ENCODE measurements at places on chromosomes 3 and 15.

DNA sequence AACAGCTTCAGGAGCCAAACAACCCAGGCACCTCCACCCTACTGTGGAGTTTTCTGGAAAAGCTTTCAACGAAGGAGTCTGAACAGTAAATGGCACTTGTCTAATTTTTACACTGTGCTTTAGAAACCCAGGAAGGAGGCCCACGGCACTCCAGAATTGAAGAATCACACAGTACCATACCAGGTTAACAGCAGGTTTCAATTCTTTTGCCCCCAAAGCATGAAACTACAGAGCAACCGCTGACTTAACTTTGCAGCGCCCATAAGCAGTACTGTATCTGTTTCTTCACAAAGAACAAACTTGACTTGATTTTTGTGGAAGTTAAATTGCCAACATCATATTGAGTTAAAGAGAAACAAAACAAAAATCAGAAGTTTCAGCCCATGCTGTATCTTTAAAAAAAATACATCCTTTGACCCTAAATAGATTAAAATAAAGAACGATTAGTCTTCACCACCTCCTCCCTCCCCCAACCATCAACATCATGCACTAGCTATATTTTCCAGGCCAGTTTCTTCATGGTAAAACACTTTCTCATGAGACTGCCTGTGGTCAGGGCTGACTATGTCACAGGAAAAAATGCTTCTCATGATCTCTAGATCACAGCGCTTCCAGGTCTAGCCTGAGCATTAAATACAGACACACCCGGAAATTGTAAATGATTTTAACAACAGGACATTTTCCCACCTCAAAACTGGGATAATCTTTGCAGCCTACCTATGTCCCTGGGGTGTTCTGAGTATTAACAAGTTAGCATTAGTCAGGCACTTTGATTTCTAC, 456.3 kb downstream of the FOXP1 start:
- DNase-seq: no peak

DNA sequence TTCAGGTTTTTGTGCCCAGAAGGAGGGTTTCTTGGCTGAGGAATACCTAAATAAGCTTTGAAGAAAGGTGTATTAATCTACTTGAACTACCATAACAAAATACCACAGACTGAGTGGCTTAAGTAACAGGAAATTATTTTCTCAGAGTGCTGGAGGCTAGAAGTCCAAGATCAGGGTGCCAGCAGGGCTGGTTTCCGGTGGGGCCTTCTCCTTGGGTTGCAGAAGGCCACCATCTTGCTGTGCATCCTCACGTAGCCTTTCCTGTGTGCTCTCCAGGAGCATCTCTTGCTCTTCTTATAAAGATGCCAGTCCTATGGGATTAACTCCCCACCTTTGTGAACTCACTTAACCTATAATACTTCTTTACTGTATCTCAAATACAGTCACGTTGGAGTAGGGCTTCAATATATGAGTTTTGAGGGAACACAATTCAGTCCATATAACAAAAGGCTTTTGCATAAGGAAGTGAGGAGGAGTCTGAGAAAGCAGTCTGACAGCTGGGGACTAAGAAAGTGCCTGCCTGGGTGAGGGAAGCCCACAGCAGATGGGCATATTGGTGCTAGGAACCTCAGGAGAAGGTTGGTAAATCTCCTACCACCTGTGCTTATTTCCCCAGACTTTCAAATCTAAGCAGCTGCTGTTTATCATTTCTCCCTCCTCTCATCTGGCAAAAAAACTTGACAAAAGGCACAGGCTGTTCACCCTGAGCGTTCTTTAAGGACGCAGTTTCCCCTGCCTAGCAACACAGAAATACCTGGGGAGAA, 89.6 kb upstream of the CBLB start:
- no peak for DNase-seq

GRCh38 chr3:182909318-182910040, 70.9 kb downstream of the DCUN1D1 start:
- no peak for DNase-seq

GRCh38 chr3:58141766-58142345, 68.9 kb downstream of the DNASE1L3 start:
- DNase-seq: no peak

DNA sequence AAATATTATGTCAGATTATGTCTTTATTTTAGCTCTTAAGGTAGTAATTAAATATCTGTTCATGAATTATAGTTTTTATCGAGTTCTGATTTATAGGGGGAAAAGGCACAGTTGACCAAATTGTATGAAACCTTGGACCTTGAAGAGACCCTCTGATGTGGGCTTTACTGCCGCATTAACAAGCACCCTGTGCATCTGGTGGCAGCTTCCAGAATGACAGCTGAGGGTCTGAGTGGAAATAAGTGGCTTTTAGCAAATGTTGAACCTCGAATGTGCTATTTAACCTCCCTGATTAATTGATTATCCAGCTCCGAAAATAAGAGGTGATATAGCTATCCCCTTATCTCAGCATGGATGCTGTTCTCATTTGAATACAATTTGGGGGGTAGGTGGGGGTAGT, 87.0 kb downstream of the TMEM108 start:
- DNase-seq: no peak

DNA sequence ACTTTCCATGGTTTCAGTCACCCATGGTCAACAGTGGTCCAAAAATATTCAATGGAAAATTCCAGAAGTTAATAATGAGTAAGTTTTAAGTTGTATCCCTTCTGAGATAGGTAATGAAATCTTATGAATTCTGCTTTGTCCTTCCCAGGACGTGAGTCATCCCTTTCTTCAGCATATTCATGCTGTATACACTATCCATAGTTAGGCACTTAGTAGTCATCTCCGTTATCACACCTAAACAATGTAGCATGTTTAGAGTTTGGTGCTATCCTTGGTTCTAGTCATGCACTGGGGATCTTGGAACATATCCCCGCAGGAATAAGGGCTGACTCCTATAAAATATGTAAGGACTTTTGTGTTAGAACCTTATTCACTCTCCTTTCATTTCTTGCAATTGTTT, 153.2 kb downstream of the UNC13C start:
- no peak for DNase-seq

- DNase-seq: no peak
Observed at GRCh38 chr15:62649793-62650420, 392.6 kb upstream of the TPM1 start.

DNA sequence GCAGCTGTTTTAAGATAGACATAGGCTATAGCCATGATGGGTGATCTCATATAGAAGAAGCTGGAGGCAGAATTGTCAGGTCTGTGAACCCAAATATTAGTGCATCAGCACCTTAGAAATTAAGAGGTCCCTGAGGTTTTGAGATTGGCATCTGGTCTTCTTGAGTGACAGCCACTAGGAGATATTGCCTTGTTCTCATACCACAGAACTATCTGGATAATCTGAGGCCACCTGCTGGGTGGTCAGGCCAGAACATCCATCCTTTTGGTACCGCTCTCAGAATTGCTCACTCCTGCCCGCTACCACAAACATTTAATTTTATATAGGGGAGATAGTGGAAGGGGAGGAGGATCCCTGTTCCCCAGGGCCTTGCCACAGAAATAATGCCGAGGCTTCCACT, 210.6 kb upstream of the ZPLD1 start:
- no peak for DNase-seq

GRCh38 chr15:83565553-83566159, 88.3 kb upstream of the ADAMTSL3 start:
- DNase-seq: peak; percentile 60

- peak; percentile 50 for DNase-seq
Observed at GRCh38 chr3:139718415-139718814, 40.6 kb upstream of the NMNAT3 start.
